NCI-H2029 (cell line): ENCODE measurements at places on chromosomes 2 and 18.
A peak's percentile ranks its signal among the peaks of the same experiment; 100 is the strongest.

- no peak for DNase-seq
These were observed 56.8 kb upstream of the SPAG16 start for GRCh38 chr2:213227458-213227857.

- peak; percentile 3 for DNase-seq
These were observed 3.1 kb downstream of the PAIP2B start for GRCh38 chr2:71223767-71224333.

- no peak for DNase-seq
These were observed 51.8 kb downstream of the CTIF start for GRCh38 chr18:48590678-48591077.

DNA sequence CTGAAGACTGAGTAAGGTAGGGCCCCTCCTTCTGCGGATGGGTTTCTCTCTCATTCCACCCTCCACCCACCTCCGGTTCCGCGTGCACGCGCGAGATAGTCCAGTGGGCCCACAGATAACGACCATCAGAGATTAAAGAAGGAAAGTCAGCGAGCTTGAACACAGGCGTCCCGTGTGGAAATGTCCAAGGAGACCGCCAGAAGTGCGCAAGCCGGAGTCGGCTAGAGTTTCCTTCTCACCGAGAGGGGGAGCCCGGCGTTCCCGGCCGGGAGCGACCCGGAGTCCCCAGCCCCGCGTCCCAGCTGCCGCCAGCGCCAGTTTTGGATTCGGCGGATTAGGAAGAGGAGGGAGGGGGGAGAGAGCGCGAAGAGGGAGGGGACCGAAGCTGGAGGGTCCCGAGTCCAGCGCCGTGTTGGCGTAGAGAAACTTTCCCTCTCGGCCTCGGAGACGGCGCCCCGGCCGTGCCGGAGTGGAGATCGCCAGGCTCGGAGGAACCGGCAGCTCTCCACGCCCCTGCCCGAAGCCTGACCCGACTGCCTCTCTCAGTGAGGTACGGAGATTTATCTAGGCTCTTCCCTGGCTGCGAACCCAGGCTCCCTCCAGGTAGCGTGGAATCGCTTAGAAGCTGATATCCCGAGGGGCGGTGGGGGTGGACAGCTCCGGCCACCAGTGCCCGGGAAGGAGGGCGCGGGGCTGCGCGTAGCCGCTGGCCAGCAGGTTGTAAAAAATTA is at the start of gene GULP1:
Gene GULP1 (plus strand): TSS at position 258 of the 731 bp plus-strand sequence. CDS start 185,829 bp downstream, outside the sequence.
- DNase-seq, result peak; percentile 47

- no peak for DNase-seq
These were observed 10.1 kb upstream of the TNFAIP6 start for GRCh38 chr2:151347294-151347693.
